Thoracic aorta (tissue), 2 donors: ENCODE measurements at places on chromosomes 5 and 9. TPM values are rescaled to one million over a fixed set of nuclear protein-coding genes. Genes with fewer than 3 reads are reported as not detected.

Gene CD180
- total RNA-seq, result 0.81 TPM

GRCh38 chr5:1244976-1245375 lies 19.8 kb downstream of the SLC6A18 start:
- H3K4me3 ChIP-seq, result no peak overlapping the region
- H3K4me1 ChIP-seq, result no peaks in the 10 kb centered on the region
- no peak for DNase-seq
- no peaks in the 10 kb centered on the region for H3K27me3 ChIP-seq
- H3K27ac ChIP-seq, result no peak overlapping the region
- no peaks in the 10 kb centered on the region for H3K36me3 ChIP-seq

GRCh38 chr5:61167382-61167781 lies 5.1 kb upstream of the SMIM15 start:
- H3K4me1 ChIP-seq, result no peaks in the 10 kb centered on the region
- H3K4me3 ChIP-seq, result no peak overlapping the region
- no peaks in the 10 kb centered on the region for H3K36me3 ChIP-seq
- no peak for DNase-seq
- H3K27me3 ChIP-seq, result no peaks in the 10 kb centered on the region

GRCh38 chr9:87581513-87581912 lies 83.8 kb downstream of the DAPK1 start:
- no peaks in the 10 kb centered on the region for H3K27me3 ChIP-seq
- DNase-seq, result no peak
- H3K4me1 ChIP-seq, result peaks cover 11% of the 10 kb centered on the region
- no peak overlapping the region for H3K27ac ChIP-seq
- H3K36me3 ChIP-seq, result no peaks in the 10 kb centered on the region

Gene PCDH12
- 5.1 TPM for total RNA-seq

Gene SLC4A9
- not detected for total RNA-seq

- peaks cover under 1% of the 10 kb centered on the region for H3K36me3 ChIP-seq
- no peak overlapping the region for H3K4me3 ChIP-seq
- H3K27me3 ChIP-seq, result no peaks in the 10 kb centered on the region
- DNase-seq, result no peak
- H3K4me1 ChIP-seq, result no peaks in the 10 kb centered on the region
Observed at GRCh38 chr9:15163931-15164330, 143.1 kb downstream of the TTC39B start.

Gene STPG3
- not detected for total RNA-seq

- peaks cover 14% of the 10 kb centered on the region for H3K4me1 ChIP-seq
- H3K27ac ChIP-seq, result no peak overlapping the region
- DNase-seq, result no peak
- H3K36me3 ChIP-seq, result no peaks in the 10 kb centered on the region
- H3K4me3 ChIP-seq, result no peak overlapping the region
- H3K27me3 ChIP-seq, result no peaks in the 10 kb centered on the region
Observed at GRCh38 chr5:103232393-103232999, 26.1 kb upstream of the MACIR start.

Gene RAD23B
- total RNA-seq, result 33.3 TPM

- H3K36me3 ChIP-seq, result no peaks in the 10 kb centered on the region
- H3K4me3 ChIP-seq, result peak overlapping the region; percentile 65
- H3K4me1 ChIP-seq, result peaks cover 20% of the 10 kb centered on the region
- H3K27me3 ChIP-seq, result no peaks in the 10 kb centered on the region
Observed at GRCh38 chr5:151239237-151239861, 13.6 kb upstream of the GM2A start.

Gene GPR151
- not detected for total RNA-seq

DNA sequence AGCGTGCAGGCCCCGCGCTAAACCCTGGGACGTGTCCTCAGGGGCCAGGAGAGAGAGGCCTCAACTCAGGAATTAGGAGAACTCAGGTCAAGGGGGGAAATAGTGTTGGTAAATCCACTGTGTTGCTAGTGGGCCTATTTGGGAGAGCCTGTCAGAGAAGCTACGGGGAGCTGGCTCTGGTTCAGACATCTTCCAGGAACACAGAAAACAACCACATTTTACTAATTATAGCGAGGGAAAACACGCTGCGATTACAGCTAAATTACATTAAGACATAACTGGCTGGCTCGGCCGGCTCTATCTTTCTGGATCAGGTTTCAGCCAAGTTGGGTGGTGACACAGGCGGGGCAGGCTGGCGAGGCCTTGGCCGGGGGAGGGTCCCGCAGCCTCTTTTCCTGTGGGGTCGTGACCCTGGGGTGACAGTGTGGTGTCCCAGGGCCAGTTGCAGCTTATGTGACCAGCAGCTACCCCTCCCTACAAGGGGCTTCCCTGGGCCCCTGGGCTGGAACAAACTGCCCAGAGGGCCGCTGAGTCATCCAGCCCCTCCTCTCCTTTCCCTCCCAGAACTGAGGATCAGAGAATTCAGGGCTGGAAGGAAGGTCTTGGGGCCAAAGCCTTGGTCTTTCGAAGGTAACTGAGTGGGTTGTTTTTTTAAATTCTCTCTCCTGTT lies 75.1 kb downstream of the FGF18 start:
- H3K4me1 ChIP-seq, result peaks cover 45% of the 10 kb centered on the region
- H3K27me3 ChIP-seq, result no peaks in the 10 kb centered on the region

- H3K36me3 ChIP-seq, result no peaks in the 10 kb centered on the region
- no peak overlapping the region for H3K4me3 ChIP-seq
- H3K4me1 ChIP-seq, result no peaks in the 10 kb centered on the region
- H3K27me3 ChIP-seq, result no peaks in the 10 kb centered on the region
Observed at GRCh38 chr9:14423815-14424261, 109.9 kb upstream of the NFIB start.

- H3K4me3 ChIP-seq, result no peak overlapping the region
- no peaks in the 10 kb centered on the region for H3K27me3 ChIP-seq
- H3K36me3 ChIP-seq, result peaks cover 43% of the 10 kb centered on the region
- H3K27ac ChIP-seq, result no peak overlapping the region
- DNase-seq, result no peak
- no peaks in the 10 kb centered on the region for H3K4me1 ChIP-seq
Observed at GRCh38 chr9:129100383-129101169, 10.0 kb downstream of the CRAT start.

- no peak overlapping the region for H3K27ac ChIP-seq
- peaks cover 13% of the 10 kb centered on the region for H3K36me3 ChIP-seq
- no peaks in the 10 kb centered on the region for H3K27me3 ChIP-seq
- H3K4me1 ChIP-seq, result peaks cover 6% of the 10 kb centered on the region
Observed at GRCh38 chr9:122315534-122315933, 50.9 kb downstream of the MRRF start.

DNA sequence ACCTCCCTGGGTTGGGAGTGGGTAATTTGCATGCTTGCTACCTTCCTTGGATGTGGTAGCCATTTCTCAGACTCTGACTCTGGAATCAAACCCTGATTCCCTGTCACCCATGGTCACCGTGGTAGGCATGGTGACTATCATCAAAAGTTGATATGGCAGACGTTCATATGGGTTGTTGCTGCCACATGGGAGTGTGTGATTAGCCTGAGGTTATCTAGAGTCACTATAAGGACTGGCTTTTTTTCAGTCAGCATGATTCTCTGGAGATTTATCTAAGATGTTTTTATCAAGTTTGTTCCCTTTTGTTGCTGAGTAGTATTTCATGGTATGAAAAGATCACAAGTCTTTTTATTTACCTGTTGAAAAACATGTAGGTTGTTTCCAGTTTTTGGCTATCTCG lies 7.0 kb downstream of the RCL1 start:
- peaks cover 19% of the 10 kb centered on the region for H3K4me1 ChIP-seq
- H3K4me3 ChIP-seq, result no peak overlapping the region
- H3K27ac ChIP-seq, result peak overlapping the region; percentile 13
- no peaks in the 10 kb centered on the region for H3K36me3 ChIP-seq
- DNase-seq, result no peak

GRCh38 chr5:15131909-15132308 lies 260.3 kb upstream of the ANKH start:
- no peaks in the 10 kb centered on the region for H3K4me1 ChIP-seq
- no peak overlapping the region for H3K27ac ChIP-seq
- no peaks in the 10 kb centered on the region for H3K27me3 ChIP-seq
- H3K4me3 ChIP-seq, result no peak overlapping the region
- H3K36me3 ChIP-seq, result no peaks in the 10 kb centered on the region
- DNase-seq, result no peak

DNA sequence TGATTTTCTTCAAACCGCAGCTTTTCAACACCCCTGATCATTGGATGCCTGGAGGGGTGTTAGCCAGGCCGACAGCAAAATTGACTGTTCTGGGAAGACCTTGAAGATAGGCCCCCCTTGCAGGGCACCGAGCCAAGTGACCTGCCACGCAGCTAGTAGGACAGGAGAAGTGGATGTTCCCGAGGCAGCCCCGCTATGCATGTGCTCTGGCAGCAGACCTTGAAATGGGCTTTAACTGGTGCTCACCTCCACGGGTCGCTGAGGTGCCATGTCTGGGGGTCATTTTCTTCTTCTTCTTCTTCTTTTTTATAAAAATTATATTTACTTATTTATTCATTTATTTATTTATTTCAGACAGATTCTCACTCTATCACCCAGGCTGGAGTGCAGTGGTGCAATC lies 12.6 kb downstream of the FGF18 start:
- H3K27me3 ChIP-seq, result no peaks in the 10 kb centered on the region
- DNase-seq, result no peak
- peaks cover 2% of the 10 kb centered on the region for H3K4me1 ChIP-seq

GRCh38 chr9:94625835-94626234 lies 13.5 kb downstream of the FBP1 start:
- no peaks in the 10 kb centered on the region for H3K4me1 ChIP-seq
- H3K27me3 ChIP-seq, result no peaks in the 10 kb centered on the region
- H3K4me3 ChIP-seq, result no peak overlapping the region
- H3K27ac ChIP-seq, result no peak overlapping the region
- H3K36me3 ChIP-seq, result no peaks in the 10 kb centered on the region
- DNase-seq, result no peak

DNA sequence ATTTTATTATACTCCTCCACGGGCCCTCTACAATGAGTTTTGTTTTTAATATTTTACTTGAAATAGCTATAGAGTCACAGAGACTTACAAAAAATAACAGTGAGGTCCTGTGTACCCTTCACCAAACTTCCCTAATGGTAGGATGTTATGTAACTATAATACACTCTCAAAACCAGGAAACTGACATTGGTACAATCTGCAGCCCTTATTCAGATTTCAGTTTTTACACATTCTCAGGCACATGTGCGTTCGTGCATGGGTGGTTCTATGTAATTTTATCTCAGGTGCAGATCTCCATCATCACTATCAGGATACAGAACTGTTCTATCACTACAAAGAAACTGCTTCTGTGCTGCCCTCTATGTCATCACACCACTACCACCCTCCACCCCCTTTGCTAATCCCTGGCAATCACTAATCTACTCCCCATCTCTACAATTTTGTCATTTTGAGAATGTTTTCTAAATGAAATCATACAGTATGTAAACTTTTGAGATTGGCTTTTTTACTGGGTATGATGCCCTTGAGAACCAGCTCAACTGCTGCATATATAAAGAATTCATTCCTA lies 16.4 kb downstream of the RAB14 start:
- peaks cover 13% of the 10 kb centered on the region for H3K4me1 ChIP-seq
- H3K36me3 ChIP-seq, result peaks cover 7% of the 10 kb centered on the region
- no peaks in the 10 kb centered on the region for H3K27me3 ChIP-seq
- H3K27ac ChIP-seq, result no peak overlapping the region
- DNase-seq, result no peak

Gene ST8SIA4
- total RNA-seq, result 7.0 TPM

- no peak overlapping the region for H3K27ac ChIP-seq
- H3K4me3 ChIP-seq, result no peak overlapping the region
- peaks cover 16% of the 10 kb centered on the region for H3K36me3 ChIP-seq
- H3K4me1 ChIP-seq, result peaks cover 24% of the 10 kb centered on the region
Observed at GRCh38 chr9:131605770-131606590, 60.7 kb downstream of the PRRT1B start.

- no peak overlapping the region for H3K27ac ChIP-seq
- H3K36me3 ChIP-seq, result no peaks in the 10 kb centered on the region
Observed at GRCh38 chr9:90950600-90950999, 149.0 kb downstream of the SYK start.

DNA sequence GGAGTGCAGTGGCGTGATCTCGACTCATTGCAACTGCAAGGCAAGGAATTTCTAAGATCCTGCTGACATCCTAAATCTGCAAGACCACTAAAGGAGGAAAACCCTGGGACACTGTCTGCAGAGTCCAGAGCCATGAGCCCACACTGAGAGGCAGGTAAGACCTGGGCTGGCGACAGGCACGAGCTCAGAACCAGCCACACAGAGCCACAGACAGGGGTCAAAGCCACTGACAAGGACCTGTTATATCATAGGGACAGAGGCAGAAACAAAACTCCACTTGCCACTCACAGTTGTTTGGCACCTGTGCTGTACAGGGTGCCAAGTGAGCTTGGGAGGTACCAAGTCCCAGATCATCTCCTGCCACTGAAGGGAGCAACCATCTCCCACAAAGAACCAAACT lies 34.2 kb downstream of the IPPK start:
- peaks cover 3% of the 10 kb centered on the region for H3K4me1 ChIP-seq
- no peaks in the 10 kb centered on the region for H3K27me3 ChIP-seq
- no peak overlapping the region for H3K27ac ChIP-seq
- peaks cover 19% of the 10 kb centered on the region for H3K36me3 ChIP-seq
- no peak for DNase-seq

DNA sequence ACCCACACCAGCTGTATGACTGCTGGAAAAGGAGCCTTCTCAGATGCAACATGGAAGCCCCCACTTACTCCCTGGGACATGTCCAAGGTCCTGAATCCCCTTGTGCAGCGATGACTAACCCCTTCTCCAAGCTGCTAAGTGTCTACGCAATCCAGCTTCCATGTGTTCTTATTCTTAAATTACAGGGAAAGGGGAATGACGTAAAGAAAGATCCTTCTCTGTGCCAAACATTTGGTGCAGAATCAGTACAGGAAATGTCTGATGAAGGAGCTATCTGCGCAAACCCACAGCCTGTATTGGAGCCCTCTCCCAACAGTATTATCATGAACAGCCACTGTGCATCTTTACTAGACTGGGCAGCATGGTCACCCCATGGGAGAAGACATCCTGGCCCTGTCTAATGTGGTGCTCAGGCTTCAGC lies 183.2 kb downstream of the FRMD3 start:
- no peaks in the 10 kb centered on the region for H3K36me3 ChIP-seq
- H3K27me3 ChIP-seq, result no peaks in the 10 kb centered on the region
- H3K27ac ChIP-seq, result no peak overlapping the region
- no peak for DNase-seq

DNA sequence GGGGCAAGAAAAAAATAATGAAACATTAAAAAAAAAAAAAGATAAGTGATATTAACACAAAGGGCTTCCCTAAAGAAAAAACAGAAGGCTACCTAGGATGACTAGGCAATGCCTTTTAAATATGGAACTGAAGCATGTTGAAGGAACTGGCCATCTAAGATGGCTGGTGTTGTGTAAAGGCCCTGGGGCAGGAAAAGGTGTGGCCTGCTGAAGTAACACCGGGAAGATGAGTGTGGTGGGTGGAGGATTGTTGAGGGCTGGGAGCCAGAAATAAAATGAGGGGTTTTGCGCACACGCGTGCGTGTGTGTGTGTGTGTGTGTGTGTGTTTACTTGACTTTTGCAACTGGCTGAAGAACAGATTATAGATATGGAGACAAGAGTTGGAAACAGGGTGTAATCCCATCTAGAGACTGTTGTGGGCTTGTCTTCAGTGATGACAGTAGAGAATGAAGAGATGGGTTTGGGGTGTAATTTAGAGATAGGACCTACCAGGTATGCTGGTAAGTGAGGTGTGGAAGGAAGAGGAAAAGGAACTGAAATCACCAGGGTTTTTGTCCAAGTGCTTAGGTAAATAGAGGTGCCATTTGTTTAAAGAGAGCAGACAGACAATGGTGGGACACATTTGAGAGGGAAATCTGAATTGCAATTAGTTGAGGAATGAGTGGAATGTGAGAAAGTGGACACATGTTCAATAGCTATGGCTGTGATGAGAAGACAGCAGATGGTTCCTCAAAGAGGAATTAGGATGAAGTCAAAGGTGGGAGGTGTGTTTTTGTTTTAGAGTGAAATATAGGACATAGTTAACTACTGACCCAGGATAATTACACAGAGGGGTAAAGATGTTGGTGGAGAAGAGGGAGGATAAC lies 33.9 kb downstream of the RAD23B start:
- no peaks in the 10 kb centered on the region for H3K4me1 ChIP-seq
- peaks cover 23% of the 10 kb centered on the region for H3K36me3 ChIP-seq
- DNase-seq, result no peak
- no peaks in the 10 kb centered on the region for H3K27me3 ChIP-seq

Gene QRFP
- not detected for total RNA-seq
